ENCODE measurements at places on chromosomes 3 and 15.

DNA sequence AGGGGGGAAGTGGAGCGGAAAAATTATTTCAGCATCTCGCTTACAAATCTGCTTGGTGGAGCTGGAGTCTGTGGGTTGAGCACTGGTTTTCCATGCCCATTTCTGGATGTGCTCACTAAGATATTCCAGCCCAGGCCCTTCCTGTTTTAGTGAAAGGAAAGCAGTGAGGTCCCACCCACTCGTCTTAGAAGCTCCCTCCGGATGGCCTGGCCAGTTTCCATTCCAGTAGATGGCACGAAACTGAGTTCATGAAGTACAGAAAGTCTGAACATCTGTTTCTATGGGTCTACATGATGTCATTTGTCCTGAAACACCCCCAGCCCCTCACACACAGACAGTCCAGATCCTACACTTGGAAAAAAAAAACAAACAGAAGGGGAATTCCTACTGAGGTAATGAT is 31.9 kb upstream of the THSD4 start:
- DNase-seq, result no peak

DNA sequence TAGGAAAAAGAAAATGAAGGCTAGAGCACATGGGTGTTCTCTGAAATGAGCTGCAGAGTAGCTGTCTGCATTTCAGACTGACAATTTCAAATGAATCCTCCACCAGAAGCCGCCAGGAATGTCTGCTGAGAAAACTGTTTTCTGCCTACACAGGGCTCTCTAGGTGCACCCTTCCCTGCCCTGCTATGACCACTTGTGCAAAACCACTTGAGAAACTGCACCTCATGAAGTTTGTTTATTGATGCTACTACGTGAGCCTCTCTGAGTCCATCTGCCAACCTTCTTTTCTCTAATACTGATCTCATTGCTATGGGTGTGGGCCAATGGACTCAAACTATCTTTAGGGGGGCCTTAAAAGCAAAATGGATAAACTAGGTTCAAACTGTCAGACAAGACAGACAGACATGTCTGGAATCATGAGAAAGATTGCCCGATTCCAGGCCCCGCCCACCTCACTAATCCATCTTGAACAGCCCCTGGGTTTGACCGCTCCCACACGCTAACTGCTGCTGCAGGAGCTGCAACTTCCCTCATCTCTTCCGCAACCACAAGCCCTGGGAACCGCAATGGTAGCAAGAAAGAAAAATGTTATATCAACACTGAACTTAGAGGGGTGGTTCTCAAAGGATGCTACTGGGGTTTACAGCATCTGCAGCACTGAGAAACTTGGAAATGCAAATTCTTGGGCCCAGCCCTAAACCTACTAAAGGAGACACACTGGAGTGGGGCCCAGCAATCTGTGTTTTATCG is 9.0 kb upstream of the CD47 start:
- DNase-seq, result no peak

DNA sequence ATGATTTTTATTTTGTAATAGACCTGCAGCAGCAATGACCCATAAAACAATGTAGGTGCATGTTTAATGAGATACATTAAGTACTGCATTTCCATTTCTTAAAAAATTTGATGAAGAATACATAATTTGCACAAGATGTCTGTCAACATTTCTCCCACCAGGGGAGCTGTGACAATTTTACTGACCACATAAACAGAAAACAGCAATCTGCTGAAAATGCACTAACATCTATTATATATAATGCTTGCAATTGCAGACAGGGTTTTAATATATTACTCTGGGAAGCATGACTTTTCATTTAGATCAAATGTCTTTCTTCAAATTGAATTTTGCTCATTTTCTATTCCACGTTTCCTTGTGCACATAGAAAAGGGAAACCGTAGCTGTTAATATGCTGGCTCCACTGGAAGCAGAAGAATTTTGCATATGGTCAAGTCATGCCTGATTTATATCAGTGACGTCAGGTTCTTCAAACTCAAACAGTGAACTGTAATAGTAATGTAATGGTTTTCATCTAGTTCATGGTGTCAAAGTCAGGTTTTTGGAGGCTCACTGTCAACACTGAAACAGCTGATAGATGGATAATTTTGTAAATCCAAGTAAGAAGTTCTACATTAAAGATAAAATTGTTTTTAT is 79.8 kb upstream of the IGF1R start:
- no peak for DNase-seq

DNA sequence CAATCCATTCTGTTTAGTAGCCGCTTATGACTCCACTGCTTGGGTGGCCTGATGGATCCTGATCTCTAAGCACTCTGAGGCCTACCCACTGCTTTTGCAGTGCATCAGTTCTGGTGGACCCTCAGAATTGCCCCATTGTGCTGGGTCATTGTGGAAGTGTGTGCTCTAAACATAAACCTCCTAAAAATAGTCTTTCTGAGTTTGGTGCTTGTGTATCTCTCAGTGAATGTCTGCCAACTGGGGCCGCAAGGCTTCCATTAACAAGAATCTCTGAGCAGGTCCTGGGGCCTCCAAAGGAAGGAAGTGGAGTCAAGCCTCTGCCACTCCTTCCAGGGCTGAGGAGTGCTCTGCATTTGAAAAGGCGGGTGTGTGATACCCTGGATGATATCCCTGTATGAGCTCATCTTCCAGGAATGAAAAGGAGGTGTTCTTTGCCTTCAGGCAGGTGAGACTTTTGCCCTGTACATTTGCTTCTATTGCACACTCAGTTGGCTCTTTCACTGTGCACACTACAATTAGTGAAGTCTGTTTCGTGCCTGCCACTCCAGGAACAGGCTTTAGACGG is 80.0 kb upstream of the CACNA2D3 start:
- DNase-seq, result no peak

DNA sequence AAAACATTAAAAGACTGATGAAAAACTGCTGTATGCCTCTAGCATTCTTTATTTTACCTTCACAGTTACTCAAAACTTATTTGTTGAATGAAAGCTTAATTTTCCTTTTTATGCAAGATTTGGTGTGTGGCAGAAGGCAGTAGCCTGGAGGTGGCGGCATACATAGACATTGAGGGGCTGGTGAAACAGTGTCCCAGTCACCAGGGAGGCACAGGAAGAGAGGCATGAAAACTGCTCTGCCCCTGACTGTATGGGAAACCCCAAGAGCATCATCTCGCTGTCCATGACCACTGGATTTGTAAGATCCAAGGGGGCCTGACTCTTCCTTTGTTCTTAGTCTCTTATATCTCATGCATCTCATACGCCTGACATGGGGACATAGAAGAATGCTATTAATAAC is 493.7 kb upstream of the GOLIM4 start:
- DNase-seq, result no peak

DNA sequence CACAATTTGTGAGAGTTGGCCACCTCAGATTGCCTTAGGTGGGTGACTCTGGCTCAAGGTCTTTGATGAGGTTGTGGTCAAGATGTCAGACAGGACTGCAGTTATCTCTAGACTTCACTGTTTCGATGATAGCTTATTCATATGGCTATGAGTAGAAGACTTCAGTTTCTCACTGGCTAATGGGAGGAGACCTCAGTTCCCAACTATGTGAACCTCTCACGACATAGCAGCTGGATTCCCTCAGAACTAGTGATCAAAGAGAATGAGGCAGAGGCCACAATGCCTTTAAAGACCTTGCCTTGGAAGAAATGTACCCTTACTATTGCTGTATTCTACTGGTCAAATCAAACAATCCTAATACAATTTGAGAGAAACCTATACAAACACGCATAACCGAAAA is 607.5 kb upstream of the ROBO2 start:
- no peak for DNase-seq

GRCh38 chr3:50123394-50124051 is 31.6 kb upstream of the SEMA3F start:
- DNase-seq, result no peak
